ENCODE measurements at places on chromosomes 2 and 18. TPM values are rescaled to one million over a fixed set of nuclear protein-coding genes. Genes with fewer than 3 reads are reported as not detected.

Gene CRYGC
- total RNA-seq: not detected

Gene WNT10A
- not detected for total RNA-seq

Gene CCDC74A
- total RNA-seq: 11.9 TPM

Gene INO80D
- 7.2 TPM for total RNA-seq

Gene RNF152
- 15.4 TPM for total RNA-seq

Gene MSH2
- total RNA-seq: 56.0 TPM
